ENCODE measurements at places on chromosomes 13 and 19. TPM values are rescaled to one million over a fixed set of nuclear protein-coding genes. Genes with fewer than 3 reads are reported as not detected.

Gene FRY
- total RNA-seq, result 5.3 TPM

Gene BEST2
- not detected for total RNA-seq

Gene CEACAM1
- total RNA-seq, result 5.8 TPM

Gene KCNRG
- not detected for total RNA-seq

Gene C19orf53
- total RNA-seq, result 124 TPM

DNA sequence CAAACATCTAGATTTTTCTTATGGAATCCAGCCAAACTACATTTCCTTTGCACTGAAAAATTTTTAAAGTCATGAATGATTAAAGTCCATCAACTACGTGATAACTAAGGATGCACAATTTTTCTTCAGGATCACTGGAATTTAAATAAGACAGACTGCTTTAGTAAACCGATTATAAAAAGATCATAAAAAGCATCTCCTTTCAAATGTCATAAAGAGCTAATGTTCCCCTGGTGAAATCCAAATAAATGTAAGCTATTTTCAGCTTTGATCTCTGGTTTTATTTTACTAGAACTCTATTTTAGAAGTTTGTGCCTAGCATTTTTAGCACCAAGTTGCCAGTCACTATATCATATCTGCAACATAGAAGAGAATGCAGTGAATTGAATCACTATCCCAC, 460.8 kb downstream of the RFC3 start:
- no peak overlapping the region for H3K27ac ChIP-seq
- H3K27me3 ChIP-seq, result no peaks in the 10 kb centered on the region
- no peak for DNase-seq

- DNase-seq, result no peak
- H3K27ac ChIP-seq, result peak overlapping the region; percentile 94
- H3K27me3 ChIP-seq, result no peaks in the 10 kb centered on the region
- H3K4me3 ChIP-seq, result no peak overlapping the region
- peaks cover 88% of the 10 kb centered on the region for H3K4me1 ChIP-seq
- H3K36me3 ChIP-seq, result peaks cover 11% of the 10 kb centered on the region
Observed at GRCh38 chr13:74063533-74064100, 70.6 kb downstream of the KLF12 start.

DNA sequence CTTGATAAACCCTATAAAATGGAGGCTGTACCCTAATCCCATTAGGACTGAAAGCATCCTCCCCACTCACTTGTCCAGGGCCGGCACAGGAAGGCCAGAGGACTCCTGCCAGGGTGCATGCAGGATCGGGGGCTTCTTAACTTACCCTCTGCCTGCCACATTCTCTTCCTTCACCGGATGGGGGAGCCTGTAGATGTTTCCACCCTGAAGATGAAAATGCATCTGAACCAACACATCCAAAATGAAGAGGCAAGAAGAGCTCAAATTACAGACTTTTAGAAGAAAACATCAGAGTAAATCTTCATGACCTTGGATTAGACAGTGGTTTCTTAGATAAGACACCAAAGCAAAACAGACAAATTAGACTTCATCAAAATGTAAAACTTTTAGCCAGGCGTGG, 25.9 kb upstream of the NAPA start:
- no peak overlapping the region for H3K4me3 ChIP-seq
- peak overlapping the region; percentile 54 for H3K27ac ChIP-seq

DNA sequence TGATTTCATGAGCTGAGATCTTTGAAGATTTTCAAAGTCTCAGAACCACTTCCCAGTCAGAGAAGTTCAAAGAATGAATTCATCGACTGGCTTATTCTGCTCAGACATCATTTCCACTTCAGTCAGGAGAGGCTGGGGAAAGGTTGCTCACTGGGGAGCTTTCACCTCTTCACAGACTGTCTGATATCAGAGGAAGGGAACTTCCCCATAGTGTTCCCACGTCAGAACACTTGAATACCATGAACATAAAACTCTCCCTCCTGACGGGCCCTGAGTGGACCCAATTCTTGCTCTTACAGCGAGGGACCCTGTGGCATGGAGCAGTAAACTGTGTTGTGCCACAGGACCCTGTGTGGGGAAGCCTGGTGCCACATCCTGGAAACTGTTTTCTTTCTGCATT, 492.6 kb downstream of the COG6 start:
- H3K4me1 ChIP-seq, result peaks cover 64% of the 10 kb centered on the region
- H3K27me3 ChIP-seq, result no peaks in the 10 kb centered on the region

DNA sequence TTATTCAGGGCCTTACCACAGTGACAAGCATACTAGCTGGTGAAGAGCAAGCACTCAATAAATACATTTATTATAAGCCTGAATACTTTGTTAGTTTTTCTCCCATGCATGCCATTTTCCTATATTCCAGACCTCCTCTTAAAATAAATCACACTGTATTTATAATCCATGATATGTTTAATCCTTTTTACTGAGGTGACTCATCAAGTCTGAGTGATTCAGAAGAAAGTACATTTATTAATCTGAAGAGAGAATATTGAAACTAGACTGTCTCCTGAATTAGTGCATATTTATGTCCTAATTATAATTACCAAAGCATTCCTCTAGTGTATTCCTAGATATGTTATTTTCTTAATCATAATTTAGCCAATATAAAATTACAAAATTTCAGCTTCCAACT, 323.3 kb downstream of the NALCN start:
- DNase-seq, result no peak
- H3K36me3 ChIP-seq, result no peaks in the 10 kb centered on the region
- no peak overlapping the region for H3K27ac ChIP-seq
- H3K4me1 ChIP-seq, result no peaks in the 10 kb centered on the region

All from activated CD4-positive, alpha-beta memory T cell treated with anti-CD3 and anti-CD28 coated beads for 36 hours (primary cell).